ENCODE measurements at places on chromosomes 3 and 15. TPM values are rescaled to one million over a fixed set of nuclear protein-coding genes. Genes with fewer than 3 reads are reported as not detected.

The CHST13 gene
- 0.60 TPM for total RNA-seq

The GPR62 gene
- total RNA-seq: not detected

The ECT2 gene
- total RNA-seq: 5.8 TPM

The AMOTL2 gene
- total RNA-seq: 47.9 TPM

The CNTN3 gene
- 4.3 TPM for total RNA-seq

- no peak for DNase-seq
These were observed 75.7 kb upstream of the DPPA4 start for GRCh38 chr3:109413049-109413448.

- DNase-seq: no peak
These were observed 64.3 kb downstream of the CMTM8 start for GRCh38 chr3:32302601-32303398.

GRCh38 chr3:126866175-126866759 is 116.6 kb upstream of the PLXNA1 start:
- DNase-seq: no peak

- peak; percentile 93 for DNase-seq
These were observed 44.4 kb downstream of the FLNB start for GRCh38 chr3:58052373-58053273.

DNA sequence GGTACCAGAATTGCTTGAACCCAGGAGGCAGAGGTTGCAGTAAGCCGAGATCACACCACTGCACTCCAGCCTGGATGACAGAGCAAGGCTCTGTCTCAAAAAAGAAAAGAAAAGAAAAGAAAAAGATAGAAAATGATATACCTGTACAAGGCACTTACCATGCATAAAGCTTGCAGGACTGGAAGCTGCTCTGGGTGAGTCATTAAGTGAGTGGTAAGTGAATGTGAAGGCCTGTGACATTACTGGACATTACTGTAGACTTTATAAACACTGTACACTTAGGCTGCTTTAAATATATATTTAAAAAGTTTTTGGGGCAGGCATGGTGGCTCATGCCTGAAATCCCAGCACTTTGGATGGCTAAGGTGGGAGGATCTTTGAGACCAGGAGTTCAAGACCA is 99.2 kb downstream of the SLMAP start:
- DNase-seq: no peak

DNA sequence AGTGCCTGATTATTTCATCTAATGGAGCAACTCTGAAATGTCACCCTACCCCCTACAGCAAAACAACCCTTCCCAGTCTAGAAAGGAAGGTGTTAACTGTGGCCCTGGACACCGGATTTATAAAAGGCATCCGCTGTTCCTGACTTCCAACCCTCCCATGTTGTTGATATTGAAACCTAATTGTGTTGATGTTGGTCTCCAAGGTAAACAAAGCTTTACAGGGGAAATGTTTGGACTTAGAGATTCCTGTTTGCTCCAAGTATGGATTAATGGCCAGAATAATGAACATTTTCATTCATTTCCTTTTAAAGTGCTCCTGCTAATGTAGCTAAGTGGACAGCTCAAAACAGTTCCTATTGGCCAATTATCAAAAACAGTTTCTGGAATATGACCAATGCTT is 19.4 kb upstream of the LMCD1 start:
- DNase-seq: no peak

- DNase-seq: peak; percentile 28
These were observed 25.1 kb downstream of the LRRFIP2 start for GRCh38 chr3:37149257-37149656.

DNA sequence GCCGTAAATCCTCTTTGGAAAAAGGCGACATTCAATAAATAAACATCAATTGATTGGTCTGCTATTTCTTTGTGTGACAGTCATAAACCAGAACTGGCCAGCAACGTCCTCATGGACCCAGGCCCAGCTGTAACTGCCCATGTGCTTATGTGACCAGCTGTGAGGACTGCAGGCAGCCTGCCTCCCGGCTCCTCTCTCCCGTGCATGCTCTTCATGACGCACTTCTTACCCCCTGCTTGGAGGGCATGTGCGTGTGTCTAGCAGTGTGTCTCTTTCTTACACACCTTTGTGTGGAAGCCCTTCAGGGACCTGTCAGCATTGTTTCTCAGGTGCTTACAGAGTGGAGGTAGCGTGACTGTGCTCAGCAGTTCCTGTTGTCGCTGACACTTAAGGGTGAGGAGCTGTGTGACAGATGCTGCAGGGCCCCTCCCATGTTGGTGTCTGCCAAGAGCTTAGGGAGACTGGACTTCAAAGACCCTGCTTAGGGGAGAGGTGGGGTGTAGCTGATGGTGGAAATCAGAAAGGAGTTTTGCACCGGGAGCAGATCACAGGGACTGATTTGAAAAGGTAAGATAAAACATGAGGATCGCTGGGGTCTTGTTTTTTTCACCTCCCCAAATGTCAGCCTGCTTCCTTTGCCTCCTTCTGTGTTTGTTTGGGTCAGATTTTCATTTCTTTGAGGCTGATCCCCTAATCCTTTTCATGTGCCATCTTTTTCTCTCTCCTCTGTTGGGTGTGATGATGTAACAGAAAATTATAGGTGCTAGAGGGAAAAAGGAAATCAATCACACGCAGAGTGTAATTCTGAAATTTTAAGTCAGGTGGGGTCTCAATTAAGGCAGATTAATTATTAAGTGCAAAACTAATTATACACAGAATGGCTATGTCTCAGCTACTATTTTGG is 2.1 kb downstream of the PODXL2 start:
- DNase-seq: no peak

GRCh38 chr3:52388933-52389332 is 56.0 kb downstream of the SEMA3G start:
- DNase-seq: no peak

- no peak for DNase-seq
These were observed 10.8 kb upstream of the PDIA3 start for GRCh38 chr15:43735416-43735815.

- DNase-seq: peak; percentile 56
These were observed 127.8 kb downstream of the HCN4 start for GRCh38 chr15:73240866-73241499.

- peak; percentile 63 for DNase-seq
These were observed 18.7 kb downstream of the ISG20 start for GRCh38 chr15:88657326-88658069.

DNA sequence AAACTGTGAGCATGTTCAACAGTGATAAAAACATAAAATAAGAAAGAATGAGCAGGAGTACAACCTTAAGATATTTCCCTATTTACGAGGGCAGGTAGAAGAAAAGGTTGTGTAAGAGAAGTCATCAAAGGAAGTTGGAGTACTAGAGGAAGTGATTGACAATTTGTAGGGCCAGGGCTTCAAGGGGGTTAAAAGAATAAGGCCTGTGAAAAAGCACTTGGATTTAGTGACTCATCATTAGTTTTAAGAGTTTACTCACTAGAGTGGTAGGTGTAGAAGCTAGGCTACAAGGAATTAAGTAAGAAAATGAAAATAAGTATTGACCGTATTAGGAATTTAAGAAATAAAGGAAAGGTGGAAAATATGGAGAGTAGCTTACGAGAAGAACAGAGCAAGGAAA is 23.6 kb downstream of the KCNMB3 start:
- DNase-seq: no peak

DNA sequence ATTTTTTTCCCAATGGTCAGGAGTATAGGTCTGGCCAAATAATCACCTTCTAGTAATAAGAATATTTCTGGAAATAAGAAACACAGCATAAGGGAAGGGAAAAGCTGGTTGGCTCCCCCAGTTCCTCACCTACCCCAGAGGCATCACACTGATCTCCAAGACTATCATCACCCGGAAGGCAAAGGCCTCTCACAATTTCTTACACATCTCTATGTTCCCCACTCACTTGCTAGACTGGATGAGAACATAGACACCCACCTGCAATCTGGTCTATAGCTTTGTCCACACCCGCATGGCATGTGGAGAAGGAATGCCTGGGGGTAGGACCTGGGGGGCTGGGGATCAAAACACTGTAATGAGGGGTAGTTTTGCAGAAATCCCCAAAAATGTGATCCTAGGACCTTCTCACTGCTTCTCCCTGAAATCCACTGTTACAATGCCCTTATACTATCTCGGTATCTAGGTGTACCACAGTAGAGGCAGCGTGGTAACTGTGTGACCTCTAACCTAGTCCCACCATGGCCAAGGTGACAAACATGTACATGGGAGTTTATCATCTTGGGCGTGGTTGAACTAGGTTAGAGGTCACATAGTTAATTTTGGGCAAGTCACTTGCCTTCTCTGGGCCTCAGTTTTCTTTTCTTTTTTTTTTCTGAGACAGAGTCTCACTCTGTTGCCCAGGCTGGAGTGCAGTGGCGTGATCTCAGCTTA is 29.5 kb upstream of the NRROS start:
- no peak for DNase-seq
